ENCODE measurements at places on chromosomes 3 and 15.

GRCh38 chr3:58223855-58224254 is 13.1 kb upstream of the DNASE1L3 start:
- DNase-seq = no peak

GRCh38 chr3:126486360-126486847 is 10.7 kb upstream of the ZXDC start:
- DNase-seq = no peak

DNA sequence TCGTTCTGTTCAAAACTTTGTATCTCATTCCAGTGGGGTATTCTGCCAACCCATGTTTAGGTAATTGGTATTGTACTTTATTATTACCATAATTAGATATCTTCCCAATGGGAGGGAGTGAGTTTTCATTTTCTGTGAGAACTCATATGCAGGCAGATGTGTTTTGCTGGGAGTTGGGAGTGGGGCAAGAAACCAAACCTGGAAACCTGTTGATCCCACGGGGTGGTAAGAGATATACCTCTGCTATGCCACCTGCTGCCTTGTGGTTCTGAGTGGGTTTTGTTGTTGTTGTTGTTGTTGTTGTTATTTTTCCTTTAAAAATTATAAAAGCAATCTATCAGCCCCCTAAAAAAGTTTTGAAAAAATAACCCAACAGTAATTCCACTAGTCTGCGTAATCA is 32.1 kb downstream of the ZNF592 start:
- no peak for DNase-seq

- no peak for DNase-seq
Observed at GRCh38 chr3:114205541-114205940, 26.7 kb upstream of the DRD3 start.

- DNase-seq = no peak
Observed at GRCh38 chr3:52967398-52967797, 70.0 kb upstream of the STIMATE start.

GRCh38 chr3:195019335-195019734 is 251.6 kb downstream of the XXYLT1 start:
- DNase-seq = no peak

DNA sequence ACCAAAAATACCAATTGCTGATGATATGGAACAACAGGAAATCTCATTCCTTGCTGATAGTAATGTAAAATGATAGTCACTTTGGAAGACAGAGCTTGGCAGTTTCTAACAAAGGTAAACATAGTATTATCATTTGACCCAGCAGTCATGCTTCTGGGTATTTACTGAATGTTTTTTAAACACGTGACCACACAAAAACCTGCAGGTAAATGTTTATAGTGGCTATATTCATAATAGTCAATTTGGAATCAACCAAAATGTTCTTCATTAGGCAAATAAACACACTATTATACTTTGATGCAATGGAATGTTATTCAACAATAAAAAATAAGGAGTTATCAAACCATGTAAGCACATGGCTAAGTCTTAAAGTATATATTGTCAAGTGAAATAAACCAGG is 24.1 kb upstream of the GOLGA8A start:
- no peak for DNase-seq

DNA sequence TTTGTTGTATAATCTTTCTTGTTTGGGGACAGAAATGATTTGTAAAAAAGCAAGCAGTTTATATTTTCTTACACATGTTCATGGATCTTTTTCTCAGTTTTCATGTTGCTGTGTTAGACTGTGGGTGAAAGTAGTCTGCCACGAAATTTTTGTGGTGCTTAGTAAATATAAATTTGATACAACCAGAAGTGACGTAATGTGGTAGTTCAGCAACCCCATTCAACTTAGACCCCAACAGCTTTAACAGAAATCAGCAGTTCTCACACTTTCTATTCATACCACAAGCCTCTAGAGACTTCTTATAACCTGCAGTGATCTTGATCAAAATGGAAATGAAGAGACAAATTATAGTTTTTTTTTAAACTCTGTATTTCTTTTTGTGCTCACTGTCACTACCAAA is 120.2 kb upstream of the IGSF10 start:
- no peak for DNase-seq

GRCh38 chr3:179436517-179436916 is 14.8 kb downstream of the GNB4 start:
- DNase-seq = no peak

- DNase-seq = peak; percentile 91
Observed at GRCh38 chr3:169400874-169401273, 262.6 kb downstream of the MECOM start.

GRCh38 chr3:149203758-149204157 is 17.9 kb downstream of the CP start:
- DNase-seq = no peak

DNA sequence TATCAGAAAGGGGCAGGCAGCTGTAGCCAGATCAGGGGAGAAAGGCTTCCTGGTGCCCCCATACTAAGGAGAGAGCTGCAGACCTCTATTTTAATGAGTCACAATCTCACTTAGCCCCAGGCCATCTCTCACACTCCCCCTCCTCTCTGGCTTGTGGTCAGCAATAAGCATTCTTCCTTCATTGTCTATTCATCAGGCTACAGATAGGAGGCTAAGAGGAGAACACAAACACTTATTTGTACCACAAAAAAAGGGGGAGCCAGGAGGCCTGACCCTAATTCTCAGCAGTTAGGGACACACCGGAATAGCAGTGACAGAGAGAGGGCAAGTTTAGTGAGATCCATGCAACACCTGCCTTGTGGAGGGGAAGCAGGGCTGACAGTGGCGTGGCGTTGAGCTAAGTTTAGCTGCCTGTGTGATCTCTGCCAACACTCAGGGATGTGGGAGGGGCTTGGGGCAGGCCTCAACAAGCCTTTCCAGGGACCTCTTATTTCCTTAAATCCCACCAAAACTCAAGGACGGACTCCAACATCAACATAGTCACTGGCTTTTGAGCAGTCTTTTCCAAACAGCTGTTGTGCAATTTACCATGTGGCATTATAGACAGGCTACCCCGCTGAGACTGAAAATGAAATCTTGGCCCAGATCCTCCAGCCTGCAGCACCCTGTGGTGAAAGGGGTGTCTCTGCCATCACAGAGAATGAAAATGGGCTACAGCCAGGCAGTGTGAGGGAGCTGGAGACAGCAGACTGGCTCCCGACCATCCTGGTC is 191.9 kb upstream of the TSC22D2 start:
- peak; percentile 87 for DNase-seq

Data from NCI-H2107 (cell line).